ENCODE measurements at places on chromosomes 5 and 9.

- DNase-seq = no peak
These were observed 333.7 kb downstream of the ELAVL2 start for GRCh38 chr9:23492126-23493002.

- no peak for DNase-seq
These were observed 421.3 kb downstream of the CETN3 start for GRCh38 chr5:89988129-89988810.

GRCh38 chr9:136307215-136307750 lies 3.4 kb upstream of the CCDC187 start:
- DNase-seq = no peak

DNA sequence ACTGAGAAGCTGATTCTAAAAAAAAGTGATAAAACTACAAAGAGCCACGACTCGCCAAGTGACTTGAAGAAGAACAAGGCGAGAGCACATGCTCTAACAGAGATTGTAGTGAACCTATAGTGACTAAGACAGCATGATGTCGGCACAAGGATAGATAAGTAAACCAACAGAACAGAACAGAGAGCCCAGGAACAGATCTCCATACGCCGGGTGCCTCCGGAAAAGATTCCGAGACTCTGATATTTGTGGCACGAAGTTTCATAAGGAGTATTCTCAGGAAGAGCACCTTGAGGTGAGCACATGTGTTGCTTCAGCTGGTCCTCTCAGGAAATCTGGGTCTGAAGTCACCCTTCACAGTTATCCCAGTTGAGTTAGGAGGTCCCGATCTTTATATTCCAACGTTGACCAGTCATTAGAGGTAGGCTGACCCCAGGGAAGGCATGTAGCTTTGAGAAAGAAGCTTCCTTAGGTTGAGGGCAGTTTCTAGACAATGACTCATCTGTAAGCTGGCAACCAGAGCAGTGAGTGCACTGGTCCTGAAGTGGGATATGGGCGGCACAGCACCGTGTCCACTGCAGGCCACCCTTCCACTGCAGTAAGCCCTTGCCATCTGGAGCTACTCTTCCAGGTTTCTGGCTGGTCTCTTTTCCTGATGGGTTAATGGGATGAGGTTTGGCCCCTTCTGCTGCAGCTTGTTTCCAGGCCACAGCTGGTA lies 13.6 kb upstream of the CLK4 start:
- no peak for DNase-seq

DNA sequence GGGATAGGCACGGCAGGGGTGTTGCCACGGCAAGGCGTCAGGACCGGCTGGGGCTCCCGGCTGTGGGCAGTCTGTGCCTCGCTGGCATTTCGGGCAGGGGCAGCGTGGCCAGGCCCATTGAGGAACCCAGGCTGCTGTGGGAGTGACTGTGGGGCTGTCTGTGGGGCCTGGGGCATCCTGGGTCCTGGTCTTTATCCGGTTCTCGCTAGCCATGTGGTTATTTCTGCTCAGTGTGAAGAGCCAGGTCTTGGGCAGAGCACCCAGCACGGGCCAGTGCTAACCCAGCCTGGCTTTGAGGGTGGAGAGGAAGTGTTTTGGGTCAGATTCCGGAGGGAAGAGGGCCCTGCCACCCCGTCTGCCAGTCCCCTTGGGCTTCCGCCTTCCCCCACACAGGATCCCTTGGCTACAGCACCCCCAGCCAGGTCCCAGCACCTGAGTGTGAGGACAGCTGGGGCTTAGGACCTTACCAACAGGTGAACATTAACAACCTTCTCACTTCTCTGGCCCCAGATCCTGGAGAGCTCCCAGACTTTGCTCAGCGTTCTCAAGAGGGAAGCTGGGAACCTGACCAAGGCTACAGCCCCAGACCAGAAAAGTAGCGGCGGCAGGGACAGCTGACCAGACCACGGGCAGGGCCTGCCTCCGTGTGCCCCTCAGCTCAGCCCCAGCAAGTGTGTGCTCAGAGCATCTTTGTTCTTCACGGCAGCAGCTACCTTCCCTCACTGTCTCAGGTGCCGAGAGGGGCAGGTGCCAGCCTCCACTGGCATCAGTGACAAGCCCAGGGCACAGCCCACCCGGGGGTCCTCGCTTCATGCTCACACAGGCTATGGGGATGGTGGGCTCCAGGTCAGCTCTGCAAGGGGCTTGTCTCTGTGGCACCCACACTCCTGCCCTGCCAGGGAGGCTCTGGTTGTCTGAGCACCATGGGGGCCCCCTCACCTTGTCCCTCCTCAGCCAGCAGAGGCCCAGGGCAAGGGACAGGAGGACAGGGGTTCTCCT lies 1.1 kb downstream of the SSNA1 start:
- no peak for DNase-seq

DNA sequence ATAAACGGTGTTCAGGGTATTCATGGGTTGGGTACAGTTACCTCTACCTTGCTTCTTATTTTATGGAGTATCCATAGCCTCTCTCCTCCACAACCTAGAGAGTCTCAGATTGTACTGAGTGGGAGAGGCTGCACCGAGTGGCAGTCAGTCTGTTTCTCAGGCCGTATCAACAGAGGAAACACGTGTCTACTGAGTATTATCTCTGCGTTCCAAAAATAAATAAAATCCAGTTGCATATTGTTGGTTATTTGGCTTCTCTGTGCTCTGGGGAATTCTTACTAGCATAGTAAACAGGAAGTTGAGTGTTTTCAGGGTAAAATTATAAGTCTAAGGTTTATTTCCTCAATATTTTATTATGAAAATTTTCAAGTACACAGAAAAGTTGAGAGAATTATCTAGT lies 231.0 kb downstream of the ARHGEF28 start:
- DNase-seq = no peak

GRCh38 chr9:93886911-93887310 lies 68.2 kb downstream of the BARX1 start:
- no peak for DNase-seq
